Sigmoid colon (tissue), 7 donors: ENCODE measurements at places on chromosomes 3 and 15.

DNA sequence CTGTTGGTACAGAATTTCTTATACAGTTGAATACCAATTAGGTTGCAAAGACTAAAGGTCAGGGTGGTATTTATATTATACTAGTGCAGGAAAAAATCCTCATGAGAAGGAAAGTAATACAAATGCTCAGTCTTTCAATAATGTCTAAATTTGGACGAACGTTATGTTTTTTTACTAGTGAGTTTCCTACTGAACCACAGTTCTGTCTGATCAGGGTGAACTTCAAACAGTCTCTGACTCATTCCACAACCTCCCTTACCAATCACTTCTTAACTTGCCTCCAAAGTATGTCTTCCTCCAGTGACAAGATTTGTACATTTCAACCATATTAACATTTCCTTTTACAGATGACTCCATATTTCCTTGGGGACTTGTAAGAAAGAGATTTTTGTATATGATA lies 3.4 kb downstream of the TMEM212 start:
- no peak overlapping the region for H3K27ac ChIP-seq
- no peaks in the 10 kb centered on the region for H3K36me3 ChIP-seq
- no peak for DNase-seq
- H3K27me3 ChIP-seq = no peaks in the 10 kb centered on the region
- no peak overlapping the region for H3K4me3 ChIP-seq

DNA sequence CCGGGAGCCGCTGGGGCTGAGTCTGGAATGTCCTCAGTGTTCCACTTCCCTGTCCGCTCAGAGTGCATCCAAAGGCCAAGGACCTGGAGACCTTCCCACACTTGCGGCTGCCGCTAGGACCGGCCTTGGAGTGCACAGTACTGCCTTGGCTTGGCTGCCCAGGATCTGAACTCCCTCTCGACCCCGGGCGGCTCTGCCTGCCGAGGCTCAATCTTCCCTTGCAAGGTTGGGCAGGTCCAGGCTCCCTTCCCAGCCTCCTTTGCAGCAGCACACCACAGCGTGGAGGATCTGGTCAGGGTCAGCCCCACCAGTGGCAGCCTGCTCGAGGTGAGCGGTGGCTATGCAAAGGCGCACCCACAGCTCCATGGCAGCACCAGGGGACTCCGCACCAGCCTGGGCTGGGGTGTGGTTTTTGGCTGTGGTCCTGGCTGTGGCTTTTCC lies 69.2 kb downstream of the PLXNA1 start:
- no peaks in the 10 kb centered on the region for H3K4me1 ChIP-seq
- no peaks in the 10 kb centered on the region for H3K36me3 ChIP-seq
- no peak overlapping the region for H3K27ac ChIP-seq
- H3K4me3 ChIP-seq = no peak overlapping the region

- H3K27ac ChIP-seq = no peak overlapping the region
- no peak overlapping the region for H3K4me3 ChIP-seq
- no peak for DNase-seq
- H3K27me3 ChIP-seq = no peaks in the 10 kb centered on the region
- H3K36me3 ChIP-seq = no peaks in the 10 kb centered on the region
- H3K4me1 ChIP-seq = peaks cover 11% of the 10 kb centered on the region
Observed at GRCh38 chr3:37913522-37913921, 51.8 kb downstream of the CTDSPL start.

GRCh38 chr3:116469546-116469945 lies 24.3 kb upstream of the LSAMP start:
- no peaks in the 10 kb centered on the region for H3K36me3 ChIP-seq
- H3K4me3 ChIP-seq = no peak overlapping the region
- no peaks in the 10 kb centered on the region for H3K4me1 ChIP-seq

DNA sequence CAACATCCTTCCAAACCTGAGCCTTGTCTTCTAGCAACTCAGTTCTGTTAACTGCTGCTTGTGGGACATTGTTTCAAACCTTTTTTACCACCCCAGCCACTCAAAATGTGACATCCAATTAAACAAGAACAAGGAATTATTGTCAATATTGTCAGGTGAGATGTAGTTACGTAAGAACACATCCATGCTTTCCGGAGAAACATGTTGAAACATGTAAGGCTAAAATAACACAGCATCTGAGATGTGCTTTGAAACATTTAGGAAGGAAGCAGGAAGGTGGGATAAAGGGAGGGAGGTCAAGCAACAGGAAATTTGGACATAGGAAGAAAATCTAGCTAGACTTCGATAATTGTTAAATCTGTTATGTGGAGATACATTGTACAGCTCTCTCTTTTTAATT lies 50.9 kb upstream of the PRICKLE2 start:
- H3K4me1 ChIP-seq = no peaks in the 10 kb centered on the region
- no peaks in the 10 kb centered on the region for H3K27me3 ChIP-seq
- H3K36me3 ChIP-seq = no peaks in the 10 kb centered on the region
- DNase-seq = no peak
- H3K27ac ChIP-seq = no peak overlapping the region

- H3K27ac ChIP-seq = no peak overlapping the region
- H3K4me1 ChIP-seq = no peaks in the 10 kb centered on the region
- DNase-seq = no peak
- no peaks in the 10 kb centered on the region for H3K36me3 ChIP-seq
Observed at GRCh38 chr3:129412542-129413198, 15.8 kb downstream of the EFCAB12 start.

- peak; percentile 76 for DNase-seq
- no peaks in the 10 kb centered on the region for H3K4me1 ChIP-seq
- no peak overlapping the region for H3K27ac ChIP-seq
- no peak overlapping the region for H3K4me3 ChIP-seq
Observed at GRCh38 chr3:70120357-70120966, 120.9 kb downstream of the SAMMSON start.

GRCh38 chr3:127448671-127449070 lies 141.9 kb downstream of the TPRA1 start:
- H3K27me3 ChIP-seq = no peaks in the 10 kb centered on the region
- no peaks in the 10 kb centered on the region for H3K4me1 ChIP-seq
- no peak overlapping the region for H3K27ac ChIP-seq
- H3K36me3 ChIP-seq = no peaks in the 10 kb centered on the region
- DNase-seq = no peak

- no peak overlapping the region for H3K4me3 ChIP-seq
- no peaks in the 10 kb centered on the region for H3K27me3 ChIP-seq
- H3K36me3 ChIP-seq = no peaks in the 10 kb centered on the region
- peaks cover 42% of the 10 kb centered on the region for H3K4me1 ChIP-seq
- peak overlapping the region; percentile 75 for H3K27ac ChIP-seq
- DNase-seq = no peak
Observed at GRCh38 chr15:39556461-39556860, 24.4 kb upstream of the THBS1 start.

GRCh38 chr3:144032531-144033239 lies 61.1 kb downstream of the DIPK2A start:
- H3K27me3 ChIP-seq = no peaks in the 10 kb centered on the region
- H3K4me1 ChIP-seq = peaks cover 21% of the 10 kb centered on the region
- DNase-seq = no peak
- no peak overlapping the region for H3K4me3 ChIP-seq

GRCh38 chr15:59896663-59897074 lies 107.4 kb upstream of the FOXB1 start:
- H3K27ac ChIP-seq = no peak overlapping the region
- H3K27me3 ChIP-seq = no peaks in the 10 kb centered on the region
- no peaks in the 10 kb centered on the region for H3K36me3 ChIP-seq
- DNase-seq = no peak

- H3K4me1 ChIP-seq = no peaks in the 10 kb centered on the region
- no peak for DNase-seq
- H3K36me3 ChIP-seq = no peaks in the 10 kb centered on the region
- peak overlapping the region; percentile 42 for H3K27ac ChIP-seq
- no peaks in the 10 kb centered on the region for H3K27me3 ChIP-seq
Observed at GRCh38 chr3:97827741-97828471, 6.1 kb downstream of the CRYBG3 start.

- H3K27ac ChIP-seq = no peak overlapping the region
- no peak overlapping the region for H3K4me3 ChIP-seq
- H3K36me3 ChIP-seq = no peaks in the 10 kb centered on the region
- DNase-seq = no peak
Observed at GRCh38 chr3:38274864-38275649, 7.0 kb upstream of the SLC22A14 start.

DNA sequence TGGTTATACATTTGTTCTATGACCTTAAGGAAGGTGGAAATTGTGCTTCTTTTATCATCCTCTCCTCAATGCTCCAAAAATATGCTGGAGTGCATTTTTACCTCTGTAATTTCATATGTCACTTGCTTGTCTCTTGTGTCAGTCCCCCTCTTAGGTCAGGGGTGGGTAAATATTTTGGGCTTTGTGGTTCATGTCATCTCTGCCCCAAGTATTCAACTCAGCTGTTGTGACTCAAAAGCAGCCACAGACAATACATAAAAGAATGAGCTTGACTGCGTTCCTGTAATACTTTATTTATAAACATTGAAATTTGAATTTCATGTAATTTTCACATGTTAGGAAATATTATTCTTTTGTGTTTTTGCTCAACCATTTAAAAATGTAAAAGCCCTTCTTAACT lies 60.4 kb upstream of the SLC24A5 start:
- no peak overlapping the region for H3K4me3 ChIP-seq
- no peak for DNase-seq
- H3K27ac ChIP-seq = no peak overlapping the region
- no peaks in the 10 kb centered on the region for H3K36me3 ChIP-seq
- H3K4me1 ChIP-seq = peaks cover 13% of the 10 kb centered on the region
- H3K27me3 ChIP-seq = no peaks in the 10 kb centered on the region

- peaks cover 8% of the 10 kb centered on the region for H3K36me3 ChIP-seq
- no peak overlapping the region for H3K4me3 ChIP-seq
- H3K4me1 ChIP-seq = no peaks in the 10 kb centered on the region
Observed at GRCh38 chr3:4394048-4394447, 73.0 kb downstream of the SUMF1 start.

- no peak for DNase-seq
- peaks cover 40% of the 10 kb centered on the region for H3K4me1 ChIP-seq
- peak overlapping the region; percentile 47 for H3K27ac ChIP-seq
Observed at GRCh38 chr15:41915255-41915994, 21.6 kb upstream of the SPTBN5 start.

DNA sequence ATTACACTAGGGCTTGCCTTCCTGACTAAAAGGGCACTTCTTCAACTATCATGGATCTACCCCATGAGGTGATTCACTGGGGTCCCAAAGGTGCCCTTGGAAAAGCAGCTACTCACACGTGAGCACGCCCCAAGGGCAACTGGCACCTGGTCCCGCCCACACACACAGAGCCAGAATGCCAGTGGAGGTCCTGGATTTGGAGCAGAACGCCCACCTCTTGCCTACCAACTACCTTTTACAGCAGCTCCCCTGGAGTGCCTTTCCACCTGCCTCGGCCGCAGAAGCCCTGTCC lies 1.8 kb upstream of the CTDSPL start:
- DNase-seq = no peak
- H3K27ac ChIP-seq = peak overlapping the region; percentile 91
- H3K36me3 ChIP-seq = no peaks in the 10 kb centered on the region
- H3K4me3 ChIP-seq = no peak overlapping the region
- no peaks in the 10 kb centered on the region for H3K27me3 ChIP-seq

DNA sequence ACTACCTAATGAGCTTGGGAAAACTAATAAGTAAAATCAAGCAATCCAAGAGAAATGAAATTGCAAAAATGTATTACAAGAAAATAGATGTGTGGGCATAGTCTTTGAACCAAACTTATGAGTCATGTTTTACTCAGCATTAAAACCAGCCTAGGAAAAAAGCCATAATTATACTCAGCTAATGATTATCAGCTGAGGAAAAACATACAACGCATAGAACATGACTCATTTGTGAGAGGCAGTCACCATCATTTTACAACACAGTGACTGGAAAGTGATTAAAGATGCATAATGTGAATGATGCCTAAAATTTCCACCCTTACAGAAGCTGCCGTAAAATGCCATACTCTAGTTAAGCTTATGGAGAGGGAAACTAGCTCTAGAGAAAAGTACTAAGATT lies 238.0 kb upstream of the EOMES start:
- no peak overlapping the region for H3K27ac ChIP-seq
- no peaks in the 10 kb centered on the region for H3K27me3 ChIP-seq
- DNase-seq = no peak
- H3K4me3 ChIP-seq = no peak overlapping the region
